ENCODE measurements at places on chromosomes 2 and 18. TPM values are rescaled to one million over a fixed set of nuclear protein-coding genes. Genes with fewer than 3 reads are reported as not detected.

The OTX1 gene
- total RNA-seq = not detected

DNA sequence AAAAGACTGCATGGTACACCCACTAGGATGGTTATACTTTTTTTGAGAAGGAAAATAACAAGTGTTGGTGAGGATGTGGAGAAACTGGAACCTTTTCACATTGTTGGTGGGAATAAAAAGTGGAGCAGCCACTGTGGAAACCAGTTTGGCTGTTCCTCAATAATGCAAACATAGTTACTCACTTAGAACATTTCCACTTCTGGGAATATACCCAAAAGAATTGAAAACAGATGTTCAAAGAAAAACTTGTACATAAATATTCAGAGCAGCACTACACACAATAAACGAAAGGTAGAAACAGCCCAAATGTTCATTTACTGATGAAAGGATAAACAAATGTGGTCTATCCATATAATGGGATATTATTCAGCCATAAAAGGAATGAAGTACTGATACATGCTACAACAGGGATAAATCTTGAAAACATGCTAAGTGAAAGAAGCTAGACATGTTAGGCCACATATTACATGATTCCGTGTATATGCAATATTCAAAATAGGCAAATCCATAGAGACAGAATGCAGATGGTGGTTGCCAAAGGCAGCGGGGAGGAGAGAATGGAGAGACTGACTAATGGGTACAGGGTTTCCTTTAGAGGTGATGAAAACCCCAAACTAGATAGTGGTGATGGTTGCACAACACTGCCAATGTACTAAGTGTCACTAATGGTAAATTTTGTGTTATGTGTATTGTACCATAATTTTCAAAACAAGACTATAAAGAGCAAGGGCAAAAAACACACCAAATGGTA, 20.9 kb upstream of the LMAN1 start:
- no peak for DNase-seq

- DNase-seq = no peak
Measured at GRCh38 chr2:100178085-100178788, 35.8 kb upstream of the AFF3 start.

- DNase-seq = no peak
Measured at GRCh38 chr18:34971313-34971712, 69.9 kb upstream of the MAPRE2 start.

The FLACC1 gene
- 5.4 TPM for total RNA-seq

- DNase-seq = no peak
Measured at GRCh38 chr2:28340312-28341202, 52.1 kb upstream of the FOSL2 start.

The NRP2 gene
- total RNA-seq = 316 TPM

- DNase-seq = no peak
Measured at GRCh38 chr18:54023471-54023870, 201.0 kb downstream of the MBD2 start.

GRCh38 chr18:49008156-49008555, 57.4 kb upstream of the SMAD7 start:
- DNase-seq = no peak

DNA sequence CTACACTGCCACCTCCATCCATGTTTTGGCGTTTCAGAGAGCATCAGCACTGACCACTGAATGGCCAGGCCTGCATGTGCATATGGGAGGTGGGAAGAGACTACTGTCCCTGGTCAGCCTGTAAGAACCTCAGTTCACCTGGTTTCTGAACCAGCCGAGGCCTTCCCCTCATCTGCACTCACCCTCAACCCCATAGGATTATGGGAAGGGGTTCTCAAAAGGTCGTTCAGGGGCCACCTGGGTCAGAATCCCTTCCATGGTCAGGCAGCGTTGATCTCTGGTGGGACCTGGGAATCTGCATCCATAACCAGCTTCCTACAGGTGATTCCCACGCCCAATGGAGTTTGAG, 36.7 kb downstream of the TET3 start:
- DNase-seq = no peak
